NCI-H524 treated with DMSO at 0.1 percent for 48 hours (cell line): ENCODE measurements at places on chromosomes 13 and 19.

- no peak for DNase-seq
Observed at GRCh38 chr13:83077499-83077898, 804.8 kb downstream of the SLITRK1 start.

DNA sequence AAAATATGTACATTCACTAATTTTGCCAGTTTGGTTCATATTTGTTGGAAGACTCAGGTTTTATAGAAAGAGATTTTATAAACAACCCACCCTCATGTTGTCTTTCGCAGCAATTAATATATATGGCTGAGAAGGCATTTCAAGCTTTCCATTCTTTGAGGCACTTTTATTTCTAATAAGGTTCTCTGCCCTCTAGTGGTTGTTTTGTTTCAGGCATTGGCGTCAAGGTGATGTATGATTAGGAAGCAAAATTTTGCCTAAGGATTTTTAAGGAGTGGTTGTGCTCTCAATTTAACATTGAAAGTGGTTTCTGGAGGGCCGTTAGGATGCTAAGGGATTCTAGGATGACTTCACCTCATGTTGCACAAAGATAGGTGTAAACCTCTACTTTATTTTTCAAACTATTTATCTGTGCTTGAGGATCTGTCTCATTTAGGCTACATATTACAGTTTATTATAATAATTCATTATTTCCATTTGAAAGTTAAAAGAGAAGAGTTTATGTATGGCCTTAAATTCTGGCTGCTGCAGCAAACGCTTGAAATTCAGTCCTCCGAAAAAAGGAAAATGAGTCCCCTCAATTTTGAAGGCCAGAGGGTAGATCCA, 35.9 kb downstream of the OXGR1 start:
- DNase-seq = peak; percentile 14

GRCh38 chr19:39419003-39419402, 6.5 kb downstream of the PLEKHG2 start:
- DNase-seq = no peak

GRCh38 chr19:16799740-16800139, 29.5 kb upstream of the SIN3B start:
- no peak for DNase-seq

GRCh38 chr19:1244693-1245451, 3.3 kb downstream of the ATP5F1D start:
- DNase-seq = no peak

DNA sequence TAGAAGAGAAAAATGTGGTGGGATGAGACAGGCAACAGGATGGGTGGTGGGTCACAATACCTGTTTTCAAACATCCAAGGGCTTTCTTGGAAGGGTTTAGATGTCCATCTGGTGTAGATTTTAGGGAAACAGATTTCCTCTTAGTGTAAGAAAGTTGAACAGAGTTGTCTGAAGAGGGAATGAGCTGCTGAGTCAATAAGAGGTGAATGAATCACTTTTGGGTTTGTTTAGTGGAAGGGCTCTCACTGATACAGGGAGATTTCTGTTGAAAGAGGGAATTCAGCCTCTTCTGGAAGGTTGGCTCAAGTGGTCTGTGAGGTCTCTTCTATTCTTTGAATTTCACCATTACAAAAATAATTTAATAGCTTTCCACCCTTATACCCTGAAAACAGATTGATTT, 54.6 kb downstream of the LACC1 start:
- DNase-seq = no peak

GRCh38 chr19:41332000-41332399, 21.7 kb downstream of the TGFB1 start:
- no peak for DNase-seq

GRCh38 chr19:1746401-1747284, 6.7 kb upstream of the ONECUT3 start:
- no peak for DNase-seq

DNA sequence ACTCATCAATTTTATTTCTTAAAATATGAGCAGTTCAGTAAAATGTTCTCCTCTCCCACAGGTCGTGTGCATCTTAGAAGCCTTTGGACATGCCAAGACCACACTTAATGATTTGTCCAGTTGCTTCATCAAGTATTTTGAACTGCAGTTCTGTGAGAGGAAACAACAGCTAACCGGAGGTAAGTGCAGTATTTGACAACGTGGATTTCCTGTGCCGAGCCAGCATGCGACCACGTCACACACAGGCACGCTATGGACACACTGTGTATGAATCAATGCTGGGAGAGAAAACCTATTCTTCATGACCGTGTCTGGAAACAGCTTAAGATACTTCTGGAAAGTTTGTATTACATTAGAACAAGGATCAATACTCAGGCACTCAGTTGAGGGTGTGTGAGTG, 268.5 kb downstream of the MYO16 start:
- no peak for DNase-seq

GRCh38 chr13:50161052-50161451, 145.8 kb downstream of the KCNRG start:
- DNase-seq = no peak

- no peak for DNase-seq
Observed at GRCh38 chr13:21942061-21942460, 271.2 kb downstream of the FGF9 start.

DNA sequence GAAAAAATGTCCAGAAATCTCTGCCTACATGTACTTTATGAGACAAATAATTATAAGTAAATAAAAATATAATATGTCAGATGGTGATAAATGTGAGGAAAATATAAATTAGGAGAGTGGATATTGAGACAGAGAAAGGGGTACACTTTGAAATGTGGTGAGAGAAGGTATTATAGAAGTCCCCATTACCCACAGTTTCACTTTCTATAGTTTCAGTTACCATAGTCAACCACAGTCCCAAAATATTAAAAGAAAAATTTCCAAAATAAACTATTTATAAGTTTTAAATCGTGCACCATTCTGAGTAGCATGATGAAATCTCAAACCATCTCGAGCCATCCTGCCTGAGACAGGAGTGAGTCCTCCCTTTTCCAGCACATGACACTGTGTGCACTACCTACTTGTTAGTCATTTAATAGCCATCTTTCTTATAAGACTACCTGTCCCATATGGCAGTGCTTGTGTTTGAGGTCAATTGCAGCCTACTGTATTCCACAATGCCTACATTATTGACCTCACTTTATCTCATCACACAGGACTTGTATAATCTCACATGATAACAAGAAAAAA, 653.7 kb downstream of the DACH1 start:
- DNase-seq = no peak

DNA sequence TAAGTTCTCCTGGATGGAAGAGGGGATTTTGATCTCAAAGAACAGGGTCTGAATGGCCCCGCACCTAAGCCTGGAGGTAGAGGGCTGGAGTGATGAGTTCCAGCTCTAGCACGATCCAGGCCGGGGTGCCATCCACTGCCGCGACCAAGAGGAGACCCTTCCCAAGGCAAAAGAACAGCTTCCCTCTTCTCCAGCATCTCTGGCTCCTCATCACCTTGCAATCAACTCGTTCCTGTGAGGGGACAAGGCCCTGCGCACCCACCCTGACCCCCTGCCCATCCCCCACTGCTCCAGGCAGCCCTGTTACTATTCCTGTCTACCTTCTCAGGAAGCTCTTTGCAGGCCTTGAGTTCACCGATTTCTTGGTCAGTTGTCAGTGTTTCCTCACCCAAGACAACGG, 17.8 kb downstream of the COL4A1 start:
- no peak for DNase-seq

DNA sequence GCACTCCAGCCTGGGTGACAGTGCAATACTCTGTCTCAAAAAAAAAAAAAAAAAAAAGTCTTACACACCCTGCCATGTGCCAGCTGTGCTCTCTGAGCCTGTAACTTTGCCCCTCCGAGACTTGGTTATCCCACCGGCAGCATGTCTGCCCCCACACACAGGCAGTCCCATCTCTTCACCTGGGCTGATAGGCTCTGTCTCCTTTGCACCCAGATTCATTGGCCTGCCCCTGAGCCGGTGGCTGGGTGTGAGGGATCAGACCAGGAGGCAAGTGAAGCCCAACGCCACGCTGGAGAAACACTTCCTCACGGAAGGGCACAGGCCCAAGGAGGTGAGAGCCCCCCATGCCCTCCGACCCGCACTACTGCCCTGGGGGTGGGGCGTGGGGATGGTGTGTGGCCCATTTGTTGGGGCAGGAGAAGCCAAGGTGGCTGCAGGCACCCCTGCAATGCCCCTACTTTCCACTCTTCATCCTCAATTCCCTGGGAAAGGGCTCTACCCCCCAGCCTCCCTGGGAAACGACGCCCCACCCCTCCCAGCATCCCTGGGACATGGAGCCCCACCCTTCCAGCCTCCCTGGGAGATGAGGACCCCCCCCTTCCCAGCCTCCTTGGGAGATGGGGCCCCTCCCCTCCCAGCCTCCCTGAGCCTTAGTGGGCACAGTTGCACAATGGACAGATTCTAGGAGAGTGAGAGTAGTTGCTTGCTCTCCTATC, 45.3 kb downstream of the CERS4 start:
- no peak for DNase-seq

GRCh38 chr19:18223860-18224524, 2.2 kb downstream of the PDE4C start:
- no peak for DNase-seq

GRCh38 chr13:113880651-113881611, 17.1 kb upstream of the GAS6 start:
- no peak for DNase-seq

DNA sequence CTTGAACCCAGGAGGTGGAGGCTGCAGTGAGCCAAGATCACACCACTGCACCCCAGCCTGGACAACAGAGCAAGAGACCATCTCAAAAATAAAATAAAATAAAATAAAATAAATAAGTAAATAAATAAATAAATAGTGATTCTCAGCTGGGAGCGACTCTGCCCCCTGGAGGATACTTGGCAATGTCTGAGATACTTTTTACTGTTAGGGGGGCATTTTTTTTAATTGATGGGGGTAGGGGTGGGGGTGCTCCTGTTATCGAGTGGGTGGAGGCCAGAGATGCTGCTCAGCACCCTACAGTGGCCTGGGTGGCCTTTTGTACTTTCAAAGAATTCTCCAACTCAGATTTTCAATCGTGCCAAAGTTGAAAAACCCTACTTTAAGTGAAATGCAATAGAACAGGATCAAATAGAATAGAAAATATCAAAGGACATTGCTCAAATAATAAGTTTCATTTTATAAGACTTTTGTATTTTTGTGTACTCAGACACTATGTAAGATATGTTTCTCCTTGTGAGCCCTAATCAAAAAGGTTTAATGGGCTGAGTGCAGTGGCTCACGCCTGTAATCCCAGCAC, 7.1 kb upstream of the CLPP start:
- DNase-seq = no peak

GRCh38 chr19:44024900-44025216, 321 bp upstream of the ZNF222 start:
- DNase-seq = no peak

DNA sequence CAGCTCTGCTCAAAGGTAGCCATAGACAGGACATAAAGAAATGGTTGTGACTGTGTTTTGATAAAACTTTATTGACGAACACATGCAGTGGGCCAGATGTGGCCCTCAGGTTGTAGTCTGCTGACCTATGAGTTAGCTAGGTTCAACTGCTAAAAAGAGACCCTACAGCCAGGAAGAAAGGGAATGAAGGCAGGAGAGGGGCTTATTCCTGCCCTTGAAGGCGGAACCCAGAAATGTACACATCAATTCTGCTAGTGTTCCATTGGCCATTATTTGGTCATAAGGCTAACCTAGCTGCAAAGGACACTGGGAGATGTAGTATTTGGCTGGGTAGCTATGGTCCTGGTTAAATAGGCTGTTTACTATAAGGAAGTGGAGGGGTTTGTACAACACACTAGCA, 18.0 kb downstream of the APBA3 start:
- DNase-seq = no peak

GRCh38 chr13:28488376-28489005, 6.4 kb downstream of the FLT1 start:
- no peak for DNase-seq

DNA sequence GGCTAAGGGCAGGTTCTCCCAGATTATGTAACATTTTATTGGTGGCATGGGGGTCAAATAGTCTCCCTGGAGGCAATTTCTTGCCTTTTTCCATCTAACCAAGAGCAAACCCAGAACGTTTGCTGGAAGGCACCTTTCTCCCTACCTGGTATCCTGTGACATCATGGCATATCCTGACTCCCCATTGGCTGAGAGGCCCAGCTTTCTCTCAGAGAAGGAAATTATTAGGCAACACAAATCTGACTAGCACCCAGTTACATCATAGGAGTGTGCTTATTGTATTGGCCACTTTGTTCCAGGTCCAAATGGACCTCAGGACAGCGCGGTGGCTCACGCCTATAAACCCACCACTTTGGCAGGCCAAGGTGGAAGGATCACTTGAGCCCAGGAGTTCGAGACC, 13.0 kb downstream of the NTN5 start:
- no peak for DNase-seq

GRCh38 chr13:69856331-69856730, 251.3 kb upstream of the ATXN8OS start:
- DNase-seq = no peak

DNA sequence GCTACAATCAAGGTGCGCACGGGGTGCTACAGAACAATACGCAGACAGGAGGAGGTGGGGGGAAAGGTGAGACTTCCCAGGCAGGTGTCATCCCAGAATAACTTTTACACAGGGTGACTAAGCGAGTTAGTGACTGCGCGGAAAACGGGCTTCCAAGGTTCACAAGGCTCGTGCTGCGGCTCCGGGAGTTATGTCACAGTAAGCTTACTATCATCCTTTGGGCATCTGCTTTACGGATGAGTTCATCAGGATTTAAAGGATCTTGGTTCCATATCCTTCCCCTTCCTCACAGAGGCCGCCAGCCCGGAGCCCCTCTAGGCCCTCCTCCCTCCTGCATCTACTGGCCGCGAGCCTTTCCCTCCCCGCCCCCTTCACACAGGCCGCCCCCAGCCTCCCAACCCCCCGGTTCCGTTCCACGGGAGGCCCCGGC, 474 bp upstream of the IFT88 start:
- no peak for DNase-seq

GRCh38 chr19:17968362-17968761, 1.5 kb downstream of the KCNN1 start:
- no peak for DNase-seq

- no peak for DNase-seq
Observed at GRCh38 chr13:42547612-42548011, 26.3 kb upstream of the TNFSF11 start.

- no peak for DNase-seq
Observed at GRCh38 chr19:48962849-48963165, 2.3 kb upstream of the FTL start.

DNA sequence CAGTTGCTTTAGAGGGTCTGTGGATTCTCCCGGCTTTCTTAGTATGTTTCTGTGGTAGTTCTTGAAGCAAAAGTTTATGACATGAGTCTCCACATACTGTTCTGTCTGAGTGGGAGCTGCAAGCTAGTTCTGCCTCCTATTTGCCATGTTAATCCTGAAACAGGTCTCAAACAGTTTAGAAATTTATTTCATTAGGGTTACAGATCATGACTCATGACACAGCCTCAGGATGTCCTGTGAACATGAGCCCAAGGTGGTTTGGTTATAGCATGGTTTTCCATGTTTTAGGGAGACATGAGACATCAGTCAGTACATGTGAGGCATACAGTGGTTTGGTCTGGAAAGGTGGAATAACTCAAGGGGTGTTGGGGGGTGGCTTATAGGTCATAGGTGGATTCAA, 77.5 kb downstream of the FNDC3A start:
- DNase-seq = no peak

GRCh38 chr13:42969565-42970172, 22.4 kb downstream of the EPSTI1 start:
- DNase-seq = no peak

- DNase-seq = no peak
Observed at GRCh38 chr13:43664700-43665191, 122.0 kb downstream of the ENOX1 start.
